ENCODE measurements at places on chromosomes 7 and 10. TPM values are rescaled to one million over a fixed set of nuclear protein-coding genes. Genes with fewer than 3 reads are reported as not detected.

The NKX1-2 gene
- total RNA-seq = not detected

GRCh38 chr7:117830422-117830954 is 42.8 kb downstream of the CTTNBP2 start:
- DNase-seq = no peak

The GSDME gene
- 5.6 TPM for total RNA-seq

DNA sequence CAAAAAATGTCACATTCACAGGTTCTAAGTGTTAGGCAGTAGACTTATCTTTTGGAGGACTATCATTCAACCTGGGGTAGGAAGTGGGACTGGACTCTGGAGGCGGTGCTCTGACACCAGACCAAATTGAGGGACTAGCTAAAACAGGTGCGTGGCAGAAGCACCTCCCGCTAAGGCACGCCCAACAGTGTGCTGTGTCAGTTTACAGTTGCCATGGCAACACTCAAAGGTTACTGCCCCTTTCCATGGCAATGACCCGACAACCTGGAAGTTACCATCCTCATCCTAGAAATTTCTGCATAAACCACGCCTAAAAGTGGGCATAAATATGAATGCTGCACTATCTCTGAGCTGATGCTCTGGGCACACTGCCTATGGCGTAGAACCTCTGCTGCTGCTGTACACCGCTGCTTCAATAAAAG is 14.0 kb upstream of the BLNK start:
- no peak for DNase-seq

The PODXL gene
- total RNA-seq = 67.4 TPM

- no peak for DNase-seq
Measured at GRCh38 chr10:88466786-88467185, 116.3 kb downstream of the RNLS start.

GRCh38 chr10:91054325-91054724 is 133.4 kb upstream of the ANKRD1 start:
- DNase-seq = no peak

The PNLIPRP2 gene
- total RNA-seq = not detected

The CCDC172 gene
- total RNA-seq = not detected

GRCh38 chr10:116840389-116841075 is 8.8 kb upstream of the ENO4 start:
- no peak for DNase-seq

The MYO1G gene
- 0.77 TPM for total RNA-seq

DNA sequence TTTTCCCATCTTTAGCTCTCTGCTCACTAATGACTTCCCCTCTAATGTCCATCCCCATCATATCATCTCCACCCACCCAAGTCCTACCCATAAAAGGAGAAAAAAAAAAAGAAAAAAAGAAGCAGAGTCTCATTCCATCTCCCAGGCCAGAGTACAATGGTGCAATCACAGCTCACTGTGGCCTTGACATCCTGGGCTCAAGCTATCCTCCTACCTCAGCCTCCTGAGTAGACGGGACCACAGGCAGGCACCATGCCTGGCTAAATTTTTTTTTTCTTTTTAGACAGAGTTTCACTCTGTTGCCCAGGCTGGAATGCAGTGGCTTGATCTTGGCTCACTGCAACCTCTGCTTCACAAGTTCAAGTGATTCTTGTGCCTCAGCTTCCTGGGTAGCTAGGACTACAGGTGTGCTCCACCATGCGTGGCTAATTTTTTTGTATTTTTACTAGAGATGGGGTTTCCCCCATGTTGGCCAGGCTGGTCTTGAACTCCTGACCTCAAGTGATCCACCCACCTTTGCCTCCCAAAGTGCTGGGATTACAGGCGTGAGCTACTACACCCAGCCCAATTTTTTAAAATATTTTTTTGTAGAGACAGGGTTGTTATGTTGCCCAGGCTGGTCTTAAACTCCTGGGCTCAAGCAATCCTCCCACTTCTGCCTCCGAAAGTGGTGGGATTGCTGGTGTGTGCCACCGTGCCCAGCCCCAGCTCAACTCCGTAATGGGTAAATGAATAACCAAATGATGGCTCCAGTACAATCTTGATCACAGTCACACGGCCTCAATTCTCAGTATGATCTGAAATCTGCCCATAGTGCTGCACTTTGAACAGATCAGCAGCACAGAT is 24.6 kb upstream of the SGMS1 start:
- no peak for DNase-seq

The WDR37 gene
- 28.2 TPM for total RNA-seq

DNA sequence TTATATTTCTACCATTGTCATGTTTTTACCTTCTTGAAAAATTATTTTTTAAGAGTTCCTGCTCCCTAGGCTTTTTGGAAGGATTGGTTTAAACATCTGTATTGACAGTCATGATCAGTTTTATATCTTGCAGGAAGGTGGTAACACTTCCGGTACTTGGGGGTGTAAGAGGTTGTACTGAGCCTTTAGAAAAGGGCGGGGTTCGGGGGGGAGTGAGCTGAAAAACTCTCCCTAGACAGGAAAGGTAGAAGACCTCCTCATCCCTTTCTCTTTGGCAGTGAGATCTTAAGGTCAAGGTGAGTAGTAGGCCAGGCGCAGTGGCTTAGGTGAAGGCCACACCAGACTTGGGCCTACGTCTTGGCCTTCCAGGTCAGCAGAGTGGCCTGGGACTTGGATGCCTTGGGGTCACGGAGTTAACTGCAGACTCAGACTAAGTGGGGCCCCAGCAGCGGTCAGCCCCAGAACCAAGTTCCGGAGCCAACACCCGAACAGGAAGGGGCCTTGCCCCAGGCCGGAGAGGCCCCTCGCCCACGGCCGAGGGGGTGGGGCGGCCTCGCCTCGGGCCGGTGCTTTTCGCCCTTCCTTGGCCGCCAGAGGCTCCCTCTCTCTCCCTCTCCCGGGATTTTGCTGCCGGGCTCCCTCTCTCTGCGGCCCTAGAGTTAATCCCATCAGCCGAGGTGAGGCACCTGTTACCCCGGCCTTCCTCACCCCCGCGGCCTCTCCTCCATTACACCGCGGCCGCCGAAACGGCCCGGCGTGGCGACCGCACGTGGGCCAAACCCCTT is at the start of gene PPP1R9A:
PPP1R9A (plus strand) TSS at position 569 of the 785 bp plus-strand sequence. CDS start 2,520 bp downstream, outside the sequence.
- peak; percentile 33 for DNase-seq

- DNase-seq = peak; percentile 55
Measured at GRCh38 chr10:76675951-76676587, 961.5 kb downstream of the KCNMA1 start.

The SEMA3D gene
- total RNA-seq = 1.8 TPM

DNA sequence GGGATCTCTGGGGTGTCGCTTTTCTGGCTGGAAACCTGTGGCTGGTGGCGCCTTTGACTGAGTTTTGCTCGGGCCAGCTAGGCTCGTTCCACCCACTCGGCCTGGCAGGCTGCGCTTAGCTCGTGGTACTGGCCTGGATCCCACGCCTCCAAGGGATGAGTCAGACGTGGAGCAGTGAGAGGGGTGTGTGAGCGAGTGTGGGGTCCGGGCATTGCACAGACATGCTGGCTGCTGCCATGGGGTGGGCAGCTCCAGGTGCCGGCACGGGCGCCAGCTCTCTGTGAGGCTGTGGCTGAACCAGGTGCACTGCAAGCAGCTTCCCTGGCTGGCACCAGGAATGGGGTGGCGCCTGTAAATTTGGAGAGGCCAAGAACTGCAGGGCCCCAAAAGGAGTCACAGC is 63.1 kb upstream of the CACNA2D1 start:
- DNase-seq = no peak

The OGA gene
- 96.3 TPM for total RNA-seq

DNA sequence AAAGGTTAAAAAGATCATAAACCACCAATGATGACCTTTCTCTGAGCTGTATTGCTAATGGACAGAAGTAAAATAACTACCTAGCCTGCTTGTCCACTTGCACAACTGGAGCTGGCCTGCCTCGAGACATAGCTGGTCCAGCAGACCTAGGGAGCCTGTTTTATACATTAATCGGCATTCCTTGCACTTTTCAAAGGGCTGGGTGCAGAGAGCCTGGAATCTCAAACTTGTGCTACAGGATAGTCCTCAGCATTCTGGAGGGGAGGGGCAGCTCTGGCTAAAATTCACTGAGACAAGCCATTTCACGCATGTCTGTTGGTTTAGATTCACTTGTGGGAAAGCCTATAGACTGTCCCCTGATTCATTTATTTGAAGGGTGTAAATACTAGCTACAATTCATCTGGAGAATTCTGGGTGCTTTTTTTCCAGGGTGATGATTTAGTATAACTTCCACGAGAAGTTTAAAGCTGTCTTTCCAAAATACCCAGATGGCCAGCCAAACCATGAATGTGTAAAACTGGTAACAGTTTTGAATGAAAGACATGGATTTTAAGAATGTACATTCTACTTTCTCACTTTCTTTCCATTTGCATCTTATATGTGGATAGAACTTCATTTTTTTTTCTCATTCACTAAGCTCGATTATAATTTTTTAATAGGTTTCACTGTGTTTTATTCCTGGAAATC is 389.4 kb downstream of the KCNMA1 start:
- no peak for DNase-seq

The MKI67 gene
- total RNA-seq = 1.2 TPM

DNA sequence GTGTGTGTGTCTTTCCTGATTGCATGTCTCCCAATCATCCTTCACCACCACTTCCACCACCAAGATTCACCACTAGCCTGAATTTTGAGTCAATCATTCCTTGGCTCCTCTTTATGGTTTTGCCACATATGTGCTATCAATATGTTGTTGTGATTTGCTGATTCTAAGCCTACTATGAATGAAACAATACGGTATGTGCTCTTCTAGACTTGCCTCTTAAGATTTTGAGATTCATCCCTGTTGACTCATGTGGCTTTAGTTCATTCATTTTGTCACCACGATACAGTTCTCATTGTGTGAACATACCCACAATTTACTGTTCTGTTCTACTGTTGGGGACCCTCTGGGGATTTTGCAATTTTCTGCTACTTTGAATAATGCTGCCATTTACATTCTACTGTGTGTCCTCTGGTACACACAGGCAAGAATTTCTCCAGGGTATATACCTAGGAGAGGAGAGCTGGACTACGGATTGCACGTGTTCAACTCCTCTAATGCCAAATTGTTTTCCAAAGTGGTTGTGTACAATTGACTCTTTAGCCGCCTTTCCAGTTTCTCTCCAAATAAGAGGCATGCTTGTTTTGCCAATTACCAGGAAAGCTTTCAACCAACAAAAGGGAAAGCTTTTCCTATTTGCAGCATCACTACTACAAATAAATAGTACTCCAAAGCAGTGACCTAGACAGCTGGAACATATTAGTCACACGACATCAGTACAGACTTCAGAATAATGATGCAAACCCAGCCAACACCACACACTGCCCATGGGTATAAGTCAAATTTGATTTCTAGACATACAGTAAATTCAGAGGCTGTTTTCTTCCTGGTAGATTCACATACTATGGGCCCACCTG is 30.0 kb downstream of the SGMS1 start:
- no peak for DNase-seq

- DNase-seq = no peak
Measured at GRCh38 chr7:121384265-121384664, 11.8 kb downstream of the FAM3C start.

GRCh38 chr10:72260239-72260975 is 13.3 kb upstream of the DDIT4 start:
- DNase-seq = peak; percentile 88

- no peak for DNase-seq
Measured at GRCh38 chr10:100508691-100509150, 10.9 kb downstream of the SEC31B start.

GRCh38 chr10:13844651-13845050 is 257.9 kb downstream of the PRPF18 start:
- no peak for DNase-seq

The SPAM1 gene
- total RNA-seq = not detected

The DRGX gene
- not detected for total RNA-seq

DNA sequence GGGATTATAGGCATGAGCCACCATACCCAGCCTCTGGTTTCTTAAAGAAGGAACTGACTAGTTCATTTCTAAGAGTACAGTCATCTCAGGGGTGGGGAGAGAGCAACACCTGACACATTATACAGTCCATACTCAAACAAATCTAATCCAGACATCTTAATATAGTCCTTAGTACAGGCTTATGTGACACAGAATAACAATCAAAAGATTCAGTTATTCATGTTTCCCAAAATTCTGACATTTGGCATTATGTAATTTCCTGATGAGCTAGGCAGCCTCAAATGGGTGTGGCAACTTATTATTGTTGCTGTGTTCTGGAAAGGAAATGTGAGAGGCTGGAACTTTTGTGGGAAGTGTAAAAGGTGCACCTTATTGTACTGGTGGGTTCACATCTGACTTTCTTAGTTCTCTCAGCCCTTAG is 116.3 kb downstream of the WDFY4 start:
- no peak for DNase-seq

GRCh38 chr10:47354165-47354564 is 6.0 kb downstream of the RBP3 start:
- no peak for DNase-seq

The ANKRD61 gene
- total RNA-seq = not detected

DNA sequence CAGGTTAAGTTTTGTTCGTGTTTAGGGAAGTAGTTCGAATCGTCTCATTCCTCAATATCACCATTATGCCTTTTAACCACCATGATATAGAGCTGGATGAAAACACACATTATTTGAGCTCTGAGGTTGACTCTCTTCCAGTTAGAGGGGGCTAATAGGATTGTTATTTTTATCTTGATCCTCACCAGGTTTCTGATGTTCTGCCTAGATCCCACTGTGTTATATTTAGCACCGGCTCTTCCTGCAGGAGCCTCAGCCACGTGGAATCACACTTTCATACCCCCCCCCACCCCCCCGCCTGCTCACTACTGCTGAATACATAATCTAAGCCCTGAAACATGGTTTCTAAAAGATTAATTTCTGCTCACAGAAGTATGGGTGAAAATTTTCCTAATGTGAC is 88.3 kb downstream of the NRCAM start:
- DNase-seq = no peak

DNA sequence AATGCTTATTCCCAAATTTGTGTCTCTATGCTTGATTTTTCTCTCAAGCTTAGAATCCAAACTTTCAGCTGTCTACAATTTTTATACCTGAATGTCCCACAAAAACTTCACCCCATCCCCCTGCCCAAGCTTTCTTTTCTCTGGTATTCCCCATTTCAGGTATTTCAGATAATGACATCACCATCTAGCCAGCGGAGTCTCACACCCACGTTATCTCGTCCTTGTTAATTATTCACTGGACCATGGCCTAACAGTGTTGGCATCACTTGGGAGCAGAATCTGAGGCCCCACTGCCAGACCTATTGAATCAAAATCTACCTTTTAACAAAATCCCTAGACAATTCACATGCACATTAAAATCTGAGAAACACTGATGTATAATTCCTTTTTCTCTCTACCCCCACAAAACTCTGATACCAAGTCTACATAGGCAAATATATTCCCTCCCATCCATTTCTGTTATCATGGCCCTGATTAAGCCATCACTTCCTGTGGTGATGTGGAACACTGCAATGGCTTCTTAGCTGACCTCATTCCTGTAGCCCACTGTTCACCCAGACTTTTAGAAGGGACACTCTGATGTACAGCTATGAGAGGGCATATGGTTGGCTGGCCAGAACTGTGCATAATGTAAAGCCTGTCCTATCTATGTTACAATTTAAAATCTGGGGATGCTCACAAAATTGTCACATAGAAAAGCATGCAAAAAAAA is 31.4 kb downstream of the ZNF438 start:
- DNase-seq = no peak

The PIK3AP1 gene
- total RNA-seq = 5.4 TPM

Measured in left ventricle myocardium inferior (tissue), 1 donor.